ENCODE measurements at places on chromosomes 5 and 9. TPM values are rescaled to one million over a fixed set of nuclear protein-coding genes. Genes with fewer than 3 reads are reported as not detected.

The NR5A1 gene
- total RNA-seq, result not detected

The ZNF474 gene
- not detected for total RNA-seq

The LMX1B gene
- not detected for total RNA-seq

The URM1 gene
- total RNA-seq, result 29.5 TPM

The SLC6A19 gene
- not detected for total RNA-seq

The FAM221B gene
- not detected for total RNA-seq

The MTAP gene
- total RNA-seq, result 28.8 TPM

The GABRA1 gene
- 0.10 TPM for total RNA-seq

The CDH12 gene
- not detected for total RNA-seq

The PCDHGC5 gene
- not detected for total RNA-seq

The ADRB2 gene
- 2.9 TPM for total RNA-seq

The SPATA31A1 gene
- total RNA-seq, result not detected

The ADAMTSL2 gene
- total RNA-seq, result not detected

The PAPPA gene
- total RNA-seq, result 0.52 TPM

DNA sequence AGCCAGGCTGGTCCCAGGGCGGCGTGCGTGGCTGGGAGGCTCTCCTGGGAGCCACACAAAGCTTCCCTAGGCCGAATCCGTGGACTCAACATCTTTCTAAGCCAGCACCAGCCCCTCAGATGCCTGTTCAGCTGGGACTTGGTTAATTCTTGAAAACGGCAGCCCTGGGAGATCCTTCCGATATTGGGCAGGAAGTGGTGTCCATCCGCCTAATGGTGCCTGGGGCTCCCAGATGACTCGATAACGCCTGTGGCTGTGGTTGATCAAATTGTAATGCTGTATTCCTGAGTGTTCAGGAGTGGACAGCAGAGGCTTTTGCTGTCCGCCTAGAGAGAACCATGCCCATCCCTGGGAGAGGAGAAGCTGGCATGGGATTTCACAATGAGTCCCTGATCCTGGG lies 14.1 kb downstream of the KCNT1 start:
- no peak for DNase-seq

GRCh38 chr9:112849363-112849922 lies 41.2 kb downstream of the SLC46A2 start:
- DNase-seq, result no peak

- no peak for DNase-seq
Observed at GRCh38 chr5:16663840-16664239, 47.0 kb upstream of the RETREG1 start.

- no peak for DNase-seq
Observed at GRCh38 chr5:34686762-34687268, 30.7 kb downstream of the RAI14 start.

GRCh38 chr9:76906647-76906975 lies 697 bp upstream of the PRUNE2 start:
- no peak for DNase-seq

DNA sequence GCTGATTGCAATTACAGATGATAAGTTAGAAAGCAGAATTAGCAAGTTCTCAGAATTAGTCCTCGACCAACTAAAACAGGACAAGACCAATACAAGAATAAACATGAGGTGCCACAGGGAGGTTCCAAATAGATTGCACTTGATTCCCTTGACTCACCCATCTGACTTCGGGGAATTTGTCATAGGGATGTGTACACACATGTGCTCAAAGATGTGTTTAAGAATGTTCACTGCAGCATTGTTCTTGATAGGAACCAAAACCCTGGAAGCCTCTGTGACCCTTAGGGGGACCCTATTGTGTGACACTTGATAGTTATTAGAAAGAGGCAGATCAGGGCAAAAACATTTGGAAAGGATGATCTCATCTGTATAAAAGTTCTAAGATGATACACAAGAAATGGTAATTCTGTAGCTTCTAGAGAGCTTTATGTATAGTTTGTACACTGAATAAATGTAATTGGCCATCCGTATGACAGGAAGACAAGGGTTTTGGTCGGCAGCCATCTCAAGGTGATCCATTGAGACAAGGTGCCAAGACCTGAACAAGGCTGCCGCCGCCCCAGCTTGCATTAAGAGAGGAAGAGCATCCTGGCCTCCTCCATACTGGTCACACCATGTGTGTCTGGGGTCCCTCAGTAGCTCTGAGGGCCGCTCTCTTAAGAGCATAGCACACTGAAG lies 48.2 kb upstream of the GARNL3 start:
- DNase-seq, result no peak

- DNase-seq, result no peak
Observed at GRCh38 chr5:96699186-96699820, 37.1 kb downstream of the CAST start.

DNA sequence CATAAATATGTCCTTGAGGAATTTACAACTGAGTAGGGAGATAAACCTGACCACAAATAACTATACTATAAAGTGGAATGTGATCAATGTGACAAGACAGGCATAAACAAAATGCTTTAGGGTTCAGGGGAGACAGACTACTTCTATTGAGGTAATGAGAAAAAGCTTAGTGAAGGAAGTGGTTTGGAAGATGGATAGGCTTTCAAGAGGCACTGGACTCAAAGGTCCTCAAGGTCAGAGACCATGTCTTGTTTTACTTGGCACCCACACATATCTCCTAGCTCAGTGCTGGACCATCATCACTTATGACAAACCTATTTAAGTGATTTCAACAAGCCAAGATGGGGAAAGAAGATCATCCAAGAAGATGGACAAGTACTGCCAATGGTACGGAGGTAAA lies 257.8 kb downstream of the BNC2 start:
- no peak for DNase-seq

DNA sequence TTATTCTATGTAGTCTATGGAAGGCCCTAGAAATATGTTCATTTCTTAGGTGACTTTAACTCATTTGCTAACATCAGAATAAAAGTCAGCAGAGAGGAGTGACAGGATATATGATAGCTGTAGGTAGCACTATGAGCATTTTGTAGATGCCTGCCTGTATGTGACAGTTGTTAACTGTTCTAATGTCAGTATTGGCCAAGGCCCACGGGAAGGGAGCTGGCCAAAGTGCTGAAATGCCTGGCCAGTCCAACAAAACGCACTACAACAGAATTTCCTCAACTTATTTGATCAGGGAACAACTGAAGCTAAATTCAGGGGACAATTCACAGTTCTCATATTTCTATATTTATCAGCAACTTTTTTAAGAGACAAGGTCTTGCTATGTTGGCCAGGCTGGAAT lies 20.8 kb downstream of the SV2C start:
- DNase-seq, result no peak

- no peak for DNase-seq
Observed at GRCh38 chr5:124746916-124747790, 714 bp upstream of the ZNF608 start.

DNA sequence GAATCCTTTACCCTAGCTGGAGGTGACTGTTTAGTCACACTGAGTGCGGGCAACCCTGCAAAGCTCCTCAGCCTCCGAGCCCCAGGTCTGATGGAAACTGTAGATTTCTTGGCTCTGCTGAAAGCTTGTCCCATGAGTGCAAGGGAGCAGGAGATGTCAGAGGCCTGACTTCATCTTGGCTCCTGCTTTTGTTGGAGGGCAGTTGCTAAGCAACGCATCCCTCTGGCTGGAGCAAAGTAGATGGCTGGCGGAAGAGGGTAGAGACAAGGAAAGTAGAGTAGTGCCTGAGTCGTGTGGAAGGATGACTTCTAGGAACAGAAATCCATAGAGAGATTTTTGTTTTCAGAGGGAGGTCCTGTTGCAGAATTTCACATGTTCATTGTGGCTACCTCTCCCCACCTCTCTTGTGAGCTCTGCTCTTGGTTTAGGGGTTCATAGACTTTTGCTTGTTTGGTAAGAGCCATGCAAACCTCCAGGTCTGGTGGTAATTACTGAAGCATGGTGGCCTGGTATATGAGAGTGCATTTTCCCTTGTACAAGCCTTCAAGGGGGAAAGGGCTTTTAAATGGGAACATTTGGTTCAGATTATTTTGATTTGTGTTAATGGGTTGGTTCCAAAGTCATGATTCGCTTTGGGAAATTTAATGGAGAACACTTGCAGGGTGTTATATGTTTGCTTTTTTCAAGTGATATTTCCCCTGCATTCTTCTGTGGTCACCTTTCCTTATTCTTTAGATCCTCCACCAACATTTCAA lies 71.5 kb downstream of the ARHGAP26 start:
- no peak for DNase-seq

DNA sequence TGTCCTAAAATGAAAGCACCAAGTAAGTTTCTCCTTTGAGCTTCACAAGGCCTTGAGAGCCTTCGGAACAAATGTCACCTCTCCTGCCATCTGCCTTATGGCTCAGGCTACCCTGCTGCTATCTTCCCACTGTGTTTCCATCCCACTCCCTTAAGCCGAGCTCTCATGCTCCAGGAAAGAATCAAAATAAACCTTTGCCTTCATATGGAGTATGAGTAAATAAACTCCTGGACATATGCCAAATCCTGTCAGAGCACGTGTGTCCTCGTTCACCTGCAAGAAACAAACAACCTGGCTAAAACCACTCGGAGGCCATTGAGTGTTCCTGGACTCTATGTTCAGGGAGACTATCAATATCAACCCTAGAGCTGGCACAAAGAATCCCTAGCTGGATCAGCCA lies 122.3 kb upstream of the CCDC112 start:
- DNase-seq, result no peak

DNA sequence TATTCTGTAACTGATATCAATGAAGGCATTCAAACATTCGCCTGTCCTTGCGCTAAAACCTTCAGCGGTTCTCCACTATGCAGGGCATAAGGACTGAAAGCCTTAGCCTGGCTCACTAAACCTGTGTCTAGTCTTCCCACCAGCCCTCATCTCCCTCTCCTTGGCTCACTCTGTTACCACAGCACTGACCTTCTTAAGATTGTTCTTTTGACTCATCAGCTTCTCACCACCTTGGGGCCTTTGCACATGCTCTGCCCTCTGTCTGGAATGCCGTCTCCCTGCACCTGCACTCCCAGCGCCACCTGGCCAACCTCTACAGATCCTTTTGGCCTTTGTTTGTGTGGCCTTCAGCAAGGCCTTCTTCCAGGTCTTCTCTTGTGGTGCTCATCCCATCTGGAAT lies 131.8 kb upstream of the IER5L start:
- no peak for DNase-seq

GRCh38 chr9:88224938-88225337 lies 86.7 kb upstream of the SPATA31C2 start:
- no peak for DNase-seq

DNA sequence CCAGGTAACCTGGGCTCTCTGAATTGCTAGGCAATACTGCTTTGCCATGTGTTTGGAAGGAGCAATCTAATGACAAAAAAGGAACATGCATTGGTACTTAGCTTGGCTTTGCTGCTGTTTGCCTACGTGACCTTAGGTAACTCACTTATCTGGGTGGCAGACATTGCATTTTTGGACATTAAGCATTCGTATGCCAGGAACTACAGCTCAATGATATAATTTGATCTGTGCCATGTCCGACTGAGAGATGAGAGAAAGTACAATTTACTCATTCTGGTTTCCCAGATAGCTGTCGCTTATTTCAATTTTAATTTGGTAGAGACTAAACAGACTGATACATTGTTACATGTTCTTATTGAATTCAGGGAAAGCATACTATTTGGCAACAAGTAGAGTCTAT lies 63.2 kb upstream of the FRRS1L start:
- DNase-seq, result no peak

DNA sequence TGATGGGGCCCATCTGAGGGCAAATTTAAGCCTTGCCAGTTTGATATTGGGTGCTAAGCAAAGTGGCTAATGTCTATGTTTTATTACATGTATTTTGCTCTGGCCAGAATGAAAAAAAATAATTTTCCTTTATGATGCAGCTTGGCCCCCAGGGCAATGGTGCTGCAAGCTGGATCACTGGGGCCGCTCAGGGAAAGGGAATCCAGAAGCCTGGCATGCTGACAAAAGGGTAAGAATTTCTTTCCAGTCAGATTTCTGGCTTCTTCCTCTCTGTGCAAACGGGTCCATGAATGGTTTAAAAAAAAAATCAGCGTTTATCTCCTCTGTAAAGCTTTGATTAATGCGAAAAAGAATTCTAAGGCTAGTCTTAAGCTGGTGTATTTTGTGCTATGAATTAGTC lies 138.4 kb downstream of the MAPKAP1 start:
- no peak for DNase-seq

- no peak for DNase-seq
Observed at GRCh38 chr5:91361055-91361701, 21.9 kb downstream of the ARRDC3 start.

- DNase-seq, result no peak
Observed at GRCh38 chr5:107933326-107933725, 262.6 kb upstream of the EFNA5 start.

DNA sequence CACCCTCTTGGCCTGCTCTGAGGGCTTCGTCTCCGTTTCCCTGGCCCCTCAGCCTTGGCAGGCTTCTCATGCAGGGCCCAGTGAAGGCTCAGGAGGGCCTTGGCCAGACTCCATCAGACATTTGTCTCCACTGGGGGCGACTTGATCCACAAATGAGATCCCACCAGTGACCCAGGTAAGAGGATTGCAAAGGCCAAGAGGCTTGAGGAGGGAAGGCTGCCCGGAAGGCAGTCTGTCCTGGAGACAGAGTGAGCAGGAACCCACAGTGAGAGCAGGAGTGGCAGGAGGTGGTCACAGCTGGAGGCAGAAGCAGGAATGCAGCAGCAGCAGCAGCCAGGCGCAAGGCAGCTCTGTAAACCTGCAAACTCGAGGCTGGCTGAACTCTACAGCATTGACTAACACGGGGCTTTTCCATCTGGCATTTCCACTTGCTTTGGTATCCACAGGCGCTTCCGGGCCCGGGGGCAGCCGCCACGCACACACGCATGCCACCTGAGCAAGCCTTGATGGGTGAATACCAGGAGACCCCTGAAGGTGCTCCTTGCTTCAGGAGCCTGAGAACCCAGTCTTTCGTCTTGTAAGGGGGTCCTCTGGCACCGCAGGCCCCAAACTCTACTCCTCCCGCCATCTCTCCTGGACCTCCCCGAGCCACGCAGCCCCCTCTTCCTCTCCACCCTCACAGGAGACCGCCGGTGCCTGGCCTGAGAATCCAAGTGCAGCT lies 14.7 kb downstream of the MGAT1 start:
- DNase-seq, result no peak

GRCh38 chr5:96703384-96703920 lies 41.3 kb downstream of the CAST start:
- DNase-seq, result no peak

- no peak for DNase-seq
Observed at GRCh38 chr5:38317868-38318267, 59.5 kb downstream of the EGFLAM start.

DNA sequence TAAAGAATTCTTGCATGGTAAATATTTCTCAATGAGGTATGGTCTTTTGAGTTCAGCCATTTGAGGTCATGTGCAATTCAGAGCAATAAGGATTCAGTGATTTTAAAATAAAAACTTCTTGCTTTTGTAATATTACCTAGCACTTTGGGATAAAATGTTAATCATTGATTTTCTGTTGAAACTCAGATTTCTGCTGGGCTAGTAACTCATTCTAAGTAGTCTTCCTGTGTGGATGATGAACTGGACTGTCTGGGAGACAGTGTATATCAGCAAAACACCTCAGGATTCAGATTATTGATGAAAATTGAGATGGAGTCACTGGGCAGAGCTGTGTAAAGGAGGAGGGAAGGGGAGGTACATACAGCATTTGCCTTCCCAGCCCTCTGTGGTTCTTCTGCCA lies 10.8 kb upstream of the PSAT1 start:
- no peak for DNase-seq

All from T-helper 17 cell (primary cell).